ENCODE measurements at places on chromosomes 3 and 15.

DNA sequence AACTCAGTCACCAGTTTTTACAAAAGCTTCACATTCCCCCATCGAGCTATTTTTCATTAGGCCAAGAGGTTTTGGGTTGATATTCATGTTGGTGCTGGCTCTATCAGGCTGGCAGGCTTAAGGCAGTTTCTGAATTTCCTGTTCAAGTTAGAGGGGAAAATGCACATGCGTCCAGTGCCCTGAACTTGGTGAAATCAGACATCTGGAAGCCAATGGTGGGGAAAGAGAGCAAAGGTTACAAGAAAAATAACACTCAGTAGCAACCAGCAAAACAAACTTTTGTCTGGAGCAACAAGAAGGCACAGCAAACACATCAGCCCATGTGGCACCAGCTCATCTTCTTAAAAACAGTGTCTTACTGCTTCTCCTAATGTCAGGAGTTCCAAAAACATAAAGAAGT, 155.6 kb upstream of the TSC22D2 start:
- no peak for DNase-seq

DNA sequence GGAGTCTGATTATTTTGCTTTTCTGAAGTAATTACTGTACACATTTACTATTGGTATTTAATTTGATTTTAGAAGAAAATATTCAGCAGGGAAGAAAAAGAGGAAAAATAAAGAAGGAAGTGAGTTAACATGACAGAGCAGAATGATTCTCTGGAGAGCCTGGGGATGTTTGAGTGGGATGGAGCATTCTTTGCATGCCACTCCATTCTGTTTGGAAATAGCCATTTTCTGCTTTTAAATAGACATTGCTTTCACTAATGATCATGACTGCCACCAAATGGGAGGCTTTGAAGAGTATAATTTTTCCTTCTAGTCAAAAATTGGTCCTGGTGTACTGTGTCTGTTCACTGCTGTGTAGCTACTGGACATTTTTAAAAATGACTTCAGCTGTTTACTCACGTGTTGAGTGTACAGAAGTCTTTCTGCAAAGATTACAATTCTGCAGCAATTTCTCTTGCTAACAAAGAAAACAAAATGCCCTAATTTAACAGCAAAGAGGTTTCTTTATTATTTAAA, 196.1 kb downstream of the RYR3 start:
- DNase-seq: peak; percentile 13

GRCh38 chr3:56806407-56806806, 4.7 kb upstream of the ARHGEF3 start:
- DNase-seq: peak; percentile 8

GRCh38 chr3:15964605-15965442, 167.0 kb upstream of the ANKRD28 start:
- no peak for DNase-seq

DNA sequence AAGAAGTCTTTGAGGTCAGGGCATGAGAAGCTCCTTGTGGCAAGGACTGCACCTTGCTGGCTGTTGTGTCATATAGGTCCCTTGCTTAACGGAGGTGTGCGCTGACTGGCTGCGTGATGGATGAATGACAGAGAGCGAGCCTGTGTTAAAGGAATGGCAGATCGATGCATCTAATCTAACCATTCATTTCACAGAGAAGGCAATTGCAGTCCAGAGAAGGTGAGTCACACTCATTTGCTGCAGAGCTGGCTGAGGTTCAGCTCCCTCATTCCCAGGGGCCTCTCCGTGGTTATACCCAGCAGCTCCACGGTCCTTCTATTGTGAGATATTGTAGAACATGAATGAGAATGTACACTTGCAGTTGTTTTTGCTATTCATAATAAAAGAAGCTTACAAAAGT, 289.3 kb downstream of the EPHB1 start:
- no peak for DNase-seq

DNA sequence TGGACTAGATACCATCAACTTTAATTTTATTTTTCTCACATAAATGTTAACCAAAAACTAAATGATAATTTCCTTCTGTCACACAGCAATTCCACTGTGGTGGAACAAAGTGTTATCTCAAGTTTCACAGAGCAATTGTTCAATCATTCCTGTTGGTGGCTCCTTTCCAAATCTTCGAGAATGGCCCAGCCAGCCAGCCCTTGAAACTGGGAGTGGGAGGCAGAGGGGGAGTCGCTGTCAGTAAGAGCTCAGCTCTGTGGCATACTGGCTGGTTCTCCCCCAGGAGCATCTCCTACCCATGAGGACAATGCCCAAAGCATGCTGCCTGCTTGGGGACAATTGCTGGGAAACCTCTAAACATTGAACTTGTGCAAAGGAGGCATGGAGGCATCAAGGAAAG, 47.7 kb downstream of the MECOM start:
- DNase-seq: no peak

DNA sequence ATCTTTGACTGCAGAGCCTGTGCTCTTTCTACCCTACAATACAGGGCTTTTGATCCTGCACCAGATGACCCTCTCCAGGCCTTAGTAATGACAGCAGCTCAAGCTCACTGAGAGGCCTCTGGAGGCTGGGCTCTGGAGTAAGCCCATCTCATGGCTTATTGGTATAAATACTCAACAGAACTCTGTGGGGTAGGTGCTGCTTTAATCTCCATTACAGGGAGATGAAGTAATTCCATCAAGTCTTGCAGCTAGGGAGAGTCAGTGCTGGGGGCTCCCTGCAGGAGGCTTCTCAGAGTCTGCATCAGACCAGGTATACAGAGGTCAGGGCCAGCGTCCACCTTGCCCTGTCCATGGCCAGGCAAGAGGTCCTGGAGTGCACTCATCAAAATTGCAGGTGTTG, 89.2 kb upstream of the SLC6A11 start:
- DNase-seq: no peak

Measured in ELF-1 (cell line).